ENCODE measurements at places on chromosomes 5 and 9.
A peak's percentile ranks its signal among the peaks of the same experiment; 100 is the strongest.

DNA sequence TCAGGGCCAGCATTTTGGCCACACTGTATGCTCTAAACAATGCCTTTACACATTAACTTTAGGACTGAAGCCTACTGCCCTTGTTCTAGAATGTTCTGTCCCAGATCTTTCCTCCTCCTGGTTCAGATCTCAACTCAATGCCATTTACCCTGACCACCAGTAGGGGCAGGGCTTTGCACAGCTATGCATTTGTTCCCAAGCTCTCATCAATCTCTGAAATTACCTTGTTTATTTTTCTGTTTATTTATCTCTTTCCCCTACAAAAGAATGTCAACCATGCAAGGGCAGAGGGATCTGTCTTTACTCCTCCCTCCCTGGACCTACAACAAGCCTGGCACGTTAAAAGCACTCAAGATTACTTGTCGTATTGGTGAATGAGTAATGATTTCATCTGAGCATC lies 612.9 kb downstream of the BNC2 start:
- no peak for DNase-seq

GRCh38 chr9:89744730-89745129 lies 139.9 kb downstream of the GADD45G start:
- DNase-seq = no peak

DNA sequence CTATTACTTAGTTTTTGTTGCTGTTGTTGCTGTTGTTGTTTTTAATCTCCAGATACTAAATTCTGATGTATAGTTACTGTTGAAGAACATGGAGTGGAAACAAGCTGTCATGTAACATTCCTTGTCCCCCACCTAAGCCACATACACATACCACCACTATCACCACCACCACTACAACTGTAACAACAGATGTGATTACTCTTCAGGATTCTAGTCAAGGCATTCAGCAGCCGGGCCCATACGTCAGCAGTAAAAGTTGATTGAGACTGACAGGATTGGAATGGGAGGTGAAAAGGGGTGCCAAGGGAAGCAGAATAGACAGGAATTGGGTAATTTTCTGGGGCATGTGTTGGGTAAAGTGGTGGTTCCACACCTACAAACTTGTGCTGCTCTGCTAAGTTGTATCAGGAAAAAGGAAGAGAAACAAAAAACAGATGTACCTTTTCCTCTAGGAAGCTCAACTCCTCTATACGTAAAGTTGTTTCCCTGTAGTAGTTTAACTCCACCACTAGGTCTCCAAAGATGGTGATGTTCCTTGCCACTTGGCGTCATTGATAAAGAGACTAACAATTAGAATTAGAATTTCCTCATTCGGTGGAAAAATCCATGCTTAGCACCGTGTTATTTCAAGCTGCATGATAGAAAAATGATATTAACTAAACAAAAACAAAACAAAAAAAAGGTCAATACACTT lies 138.6 kb downstream of the ARRDC3 start:
- DNase-seq = no peak

GRCh38 chr9:131349881-131350563 lies 43.9 kb upstream of the PRRC2B start:
- DNase-seq = peak; percentile 87

- DNase-seq = no peak
These were observed 112.4 kb downstream of the FSTL4 start for GRCh38 chr5:133499895-133500294.

GRCh38 chr5:162268694-162269481 lies 201.3 kb downstream of the GABRG2 start:
- DNase-seq = no peak

DNA sequence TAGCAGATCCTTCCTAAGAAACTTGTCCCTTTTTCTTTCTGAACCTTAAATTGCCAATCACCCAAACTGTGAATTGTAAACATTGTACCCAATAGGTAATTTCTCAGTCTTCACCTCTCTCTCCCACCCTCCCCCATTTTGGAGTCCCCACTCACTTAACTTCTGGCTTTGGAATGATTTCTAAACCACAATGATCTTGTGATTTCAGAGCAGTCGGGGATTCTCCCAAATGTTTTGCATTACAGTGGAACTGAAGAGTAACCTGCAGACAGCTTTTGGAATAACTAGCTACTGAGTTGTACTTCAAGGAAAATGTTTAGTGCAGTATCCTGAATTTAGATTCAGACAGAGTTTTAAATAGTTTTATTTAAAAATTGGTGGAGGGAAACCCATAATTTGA lies 19.2 kb downstream of the SLC27A6 start:
- DNase-seq = no peak

DNA sequence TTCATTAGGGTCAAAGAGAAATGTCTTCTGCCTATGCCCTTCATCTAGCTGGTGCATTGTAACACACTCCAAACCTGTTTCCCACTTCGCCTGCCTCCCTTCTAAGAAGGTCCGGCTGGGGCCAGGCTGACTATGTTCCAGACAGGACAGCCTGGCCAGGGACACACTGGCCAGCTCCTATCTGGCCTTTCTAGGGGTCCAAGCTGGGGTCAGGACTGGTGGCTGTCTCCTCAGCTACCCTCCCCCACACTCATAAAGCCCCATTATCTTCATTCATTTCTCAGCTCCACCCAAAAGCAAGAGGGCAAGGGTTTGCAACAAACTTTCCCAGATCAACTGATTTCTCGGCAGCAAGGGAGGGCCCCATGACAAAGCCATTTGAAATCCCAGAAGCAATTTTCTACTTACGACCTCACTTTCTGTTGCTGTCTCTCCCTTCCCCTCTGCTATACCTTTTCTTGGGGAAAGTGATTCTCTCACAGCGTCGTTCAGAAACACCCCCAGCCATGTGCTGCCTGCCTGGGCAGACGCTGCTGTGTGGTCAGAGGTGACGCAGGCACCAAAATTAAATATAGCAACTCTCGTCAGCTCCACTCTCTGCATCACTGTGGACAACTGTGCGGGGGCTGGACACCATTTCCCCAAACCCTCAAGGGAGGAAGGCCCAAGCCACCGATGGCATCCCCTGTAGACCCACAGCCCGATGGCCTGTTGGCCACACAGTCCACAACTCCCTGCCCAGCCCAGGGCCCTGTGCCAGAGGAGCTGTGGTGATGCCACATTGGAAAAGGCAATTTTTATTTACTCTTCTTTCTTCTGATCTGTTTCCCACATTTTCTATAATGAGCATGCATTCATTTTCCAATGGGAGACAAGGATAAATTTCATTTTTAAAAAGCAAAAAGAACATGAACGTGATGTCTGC lies 6.1 kb downstream of the IL13 start:
- no peak for DNase-seq

DNA sequence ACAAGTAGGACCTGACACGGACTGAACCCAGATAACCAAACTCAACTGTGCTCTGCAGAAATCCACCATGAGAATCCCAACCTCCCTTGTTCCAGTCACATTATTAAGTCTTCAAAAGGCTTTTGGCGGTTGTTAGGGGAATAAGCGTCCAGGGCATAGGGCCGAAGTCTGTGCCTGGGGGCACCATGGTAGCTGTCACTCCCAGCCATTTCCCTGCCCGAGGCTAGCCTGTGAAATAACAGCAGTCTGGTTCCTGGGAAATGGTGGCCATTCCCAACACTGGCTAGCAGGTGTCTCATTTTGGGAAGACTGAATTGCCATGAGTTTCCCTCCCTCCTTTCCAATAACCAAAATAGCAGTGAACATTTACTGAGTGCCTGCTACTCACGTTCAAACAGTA lies 122.2 kb downstream of the CRB2 start:
- DNase-seq = no peak

DNA sequence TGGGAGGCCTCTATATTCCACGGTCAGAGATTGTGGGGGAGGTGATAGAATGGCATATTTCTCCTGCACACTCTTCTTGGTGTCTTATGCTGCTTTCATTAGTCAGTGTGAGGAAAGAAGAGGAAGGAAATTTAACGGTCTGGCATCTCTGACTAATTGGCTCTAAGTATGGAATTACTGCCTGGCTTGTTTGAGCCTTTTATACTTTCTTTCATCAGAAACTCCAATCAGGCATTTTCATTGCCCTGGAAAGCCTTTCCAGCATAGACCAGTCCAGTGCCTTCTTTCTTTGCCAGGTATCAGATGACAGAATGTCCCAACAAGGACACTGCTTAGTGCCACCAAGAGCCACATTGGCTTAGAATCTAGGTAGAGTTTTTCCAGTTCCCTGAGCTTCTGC lies 30.2 kb downstream of the CYSTM1 start:
- no peak for DNase-seq

DNA sequence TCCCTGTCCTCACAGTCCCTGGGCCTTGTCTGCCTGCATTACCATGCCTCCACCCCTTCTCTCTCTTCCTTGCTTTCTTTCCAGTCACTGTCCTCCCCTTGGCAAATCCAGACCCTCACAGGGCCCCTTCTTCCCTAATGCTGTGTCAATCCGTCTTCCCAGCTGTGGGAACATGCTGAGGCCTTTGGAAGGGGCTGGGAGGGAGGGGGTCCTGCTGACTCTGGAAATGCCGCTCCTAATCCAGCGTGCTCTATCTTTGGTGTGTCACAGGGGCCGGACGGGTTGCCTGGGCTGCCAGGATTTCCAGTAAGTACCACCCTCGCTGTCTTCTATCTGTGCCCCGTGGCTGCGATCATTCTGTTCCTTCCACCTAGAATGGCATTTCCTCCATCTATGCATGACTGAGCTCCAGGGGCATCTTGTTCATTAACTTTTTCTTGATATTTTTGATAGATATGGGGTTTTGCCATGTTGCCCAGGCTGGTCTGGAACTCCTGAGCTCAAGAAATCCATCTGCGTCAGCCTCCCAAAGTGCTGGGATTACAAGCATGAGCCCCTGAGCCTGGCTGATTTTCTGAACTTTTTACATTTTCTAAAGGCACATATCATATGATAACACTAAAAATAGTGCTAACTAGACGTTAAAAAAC lies 64.5 kb upstream of the TGFBR1 start:
- no peak for DNase-seq

GRCh38 chr5:54491326-54491725 lies 26.2 kb upstream of the SNX18 start:
- no peak for DNase-seq

GRCh38 chr9:112858005-112858404 lies 32.7 kb downstream of the SLC46A2 start:
- no peak for DNase-seq

DNA sequence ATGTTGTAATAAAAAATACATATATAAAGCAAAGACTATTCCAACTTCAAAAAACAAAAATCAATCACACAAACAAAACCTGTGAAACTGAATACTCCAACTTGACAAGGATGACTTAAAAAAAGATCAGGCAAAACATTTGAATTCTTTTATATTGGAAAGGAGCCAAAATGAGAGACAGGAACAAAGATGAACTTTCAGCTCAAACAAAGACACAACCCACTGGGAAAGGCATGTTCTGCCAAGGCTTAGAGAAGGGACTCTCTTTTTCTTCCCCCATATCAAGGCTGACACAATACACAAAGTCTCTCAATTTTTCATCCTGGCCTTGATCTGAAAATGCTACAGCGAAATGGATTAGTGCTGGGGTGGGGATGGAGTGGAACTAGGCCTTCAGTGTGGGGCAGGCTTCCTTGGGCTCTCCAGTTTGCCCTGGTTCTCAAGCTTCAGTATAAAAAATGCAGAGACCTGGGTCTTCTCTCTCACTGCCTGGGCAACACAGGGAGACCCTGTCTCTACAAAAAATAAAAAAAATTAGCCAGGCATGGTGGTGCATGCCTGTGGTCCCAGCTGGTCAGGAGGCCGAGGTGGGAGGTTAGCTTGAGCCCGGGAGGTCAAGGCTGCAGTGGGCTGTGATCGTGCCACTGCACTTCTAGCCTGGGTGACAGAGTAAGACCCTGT lies 11.6 kb upstream of the FAM169A start:
- no peak for DNase-seq

- no peak for DNase-seq
These were observed 589.2 kb downstream of the PRR16 start for GRCh38 chr5:121053055-121053985.

DNA sequence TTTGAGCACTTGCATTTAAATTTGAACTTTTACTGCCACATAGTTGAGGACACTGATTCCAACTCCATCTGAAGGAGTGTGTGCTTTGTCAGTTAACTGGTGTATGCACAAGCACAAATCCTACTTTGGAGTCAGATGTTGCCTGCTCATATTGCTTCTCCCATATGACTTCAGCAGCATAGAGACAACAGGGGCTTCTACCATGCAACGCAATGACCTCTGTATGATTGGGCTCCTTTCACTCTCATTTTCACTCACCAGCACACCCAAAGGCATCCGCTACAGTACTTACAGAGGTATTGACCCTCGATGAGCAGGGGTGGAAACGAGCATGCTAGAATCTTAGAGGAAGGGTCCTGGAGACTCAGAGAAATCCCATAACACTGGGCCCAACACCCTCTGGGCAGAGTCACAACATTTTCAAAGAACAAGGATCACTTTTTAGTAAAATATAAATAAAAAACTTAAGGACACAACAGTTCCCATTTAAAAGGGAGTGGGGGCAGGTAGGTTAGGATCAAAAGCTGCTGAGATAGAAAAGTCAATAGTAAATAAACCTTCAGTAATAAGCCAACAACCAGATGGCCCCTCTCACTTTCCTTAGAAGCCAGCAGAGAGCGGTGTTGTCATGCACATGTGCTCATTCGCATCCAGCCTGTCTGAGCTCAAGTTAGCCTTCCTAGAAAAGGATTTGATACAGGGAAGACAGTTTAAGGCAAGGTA lies 203.8 kb downstream of the SNCAIP start:
- no peak for DNase-seq

GRCh38 chr9:113929634-113930389 lies 53.7 kb downstream of the ZNF618 start:
- DNase-seq = no peak

DNA sequence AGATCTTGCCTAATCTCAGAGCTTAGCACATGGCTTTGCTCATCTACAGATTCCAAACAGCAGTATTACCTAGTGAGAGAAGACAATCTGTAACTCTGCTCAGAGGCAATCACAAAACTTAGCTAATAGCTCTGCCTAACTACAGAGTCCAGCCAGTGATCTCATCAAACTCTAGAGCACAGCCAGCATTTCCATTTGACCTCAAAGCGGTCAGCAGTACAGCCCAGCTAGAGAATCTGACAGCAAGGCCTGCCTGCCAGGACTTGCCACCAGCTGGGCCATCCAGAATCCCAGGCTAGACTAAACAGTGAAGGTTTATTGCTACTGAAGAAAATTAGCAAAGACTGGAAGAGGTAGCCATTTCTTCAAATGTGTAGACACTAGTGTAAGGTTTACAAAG lies 217.9 kb upstream of the VLDLR start:
- no peak for DNase-seq

- DNase-seq = no peak
These were observed 3.5 kb upstream of the MYMK start for GRCh38 chr9:133528001-133528875.

GRCh38 chr9:20526500-20527319 lies 95.6 kb downstream of the MLLT3 start:
- no peak for DNase-seq

DNA sequence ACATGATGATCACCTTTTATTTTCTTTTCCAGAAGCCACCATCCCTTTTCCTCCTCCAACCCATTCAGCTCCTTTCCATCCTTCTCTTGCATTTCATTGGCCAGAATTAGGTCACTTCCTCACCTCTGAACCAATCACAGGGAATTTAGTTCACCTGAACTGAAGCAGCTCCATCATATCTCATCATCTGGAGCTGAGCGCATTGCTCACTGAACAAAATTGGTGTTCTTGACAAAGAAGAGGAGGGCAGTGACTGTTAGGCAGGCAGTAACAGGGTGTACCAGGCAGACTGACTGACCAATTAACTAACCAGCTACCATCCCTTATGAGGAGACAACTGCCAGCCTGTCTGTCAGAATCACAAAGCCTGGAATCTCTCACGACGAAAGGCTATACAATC lies 1.8 kb upstream of the ZNF354A start:
- no peak for DNase-seq

- DNase-seq = no peak
These were observed 70.2 kb upstream of the IL12B start for GRCh38 chr5:159400476-159400875.

All from stimulated activated naive CD8-positive, alpha-beta T cell treated with anti-CD3 and anti-CD28 coated beads, Interleukin-15, amount 100 ng/mL, for 72 hours (primary cell).